ENCODE measurements at places on chromosomes 1 and 21.

GRCh38 chr21:45724345-45724961 is 80.9 kb downstream of the PCBP3 start:
- DNase-seq = no peak

- peak; percentile 53 for DNase-seq
Observed at GRCh38 chr1:193657552-193657951, 471.1 kb upstream of the B3GALT2 start.

GRCh38 chr1:153510984-153511410 is 24.8 kb downstream of the S100A6 start:
- DNase-seq = peak; percentile 66

DNA sequence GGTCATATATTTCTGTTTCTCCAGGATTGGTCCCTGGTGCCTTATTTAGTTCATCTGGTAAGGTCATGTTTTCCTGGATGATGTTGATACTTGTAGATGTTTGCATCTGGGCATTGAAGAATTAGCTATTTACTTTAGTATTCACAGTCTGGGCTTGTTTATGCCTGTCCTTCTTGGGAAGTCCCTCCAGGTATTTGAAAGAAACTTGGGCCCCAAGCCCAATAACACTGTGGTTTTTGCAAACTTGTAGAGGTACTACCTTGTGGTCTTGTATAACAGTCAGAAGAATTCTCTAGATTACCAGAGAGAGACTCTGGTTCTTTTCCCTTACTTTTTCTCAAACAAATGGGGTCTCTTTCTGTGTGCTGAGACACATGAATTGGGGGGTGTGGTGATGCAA is 251.4 kb upstream of the B3GALT2 start:
- DNase-seq = no peak

DNA sequence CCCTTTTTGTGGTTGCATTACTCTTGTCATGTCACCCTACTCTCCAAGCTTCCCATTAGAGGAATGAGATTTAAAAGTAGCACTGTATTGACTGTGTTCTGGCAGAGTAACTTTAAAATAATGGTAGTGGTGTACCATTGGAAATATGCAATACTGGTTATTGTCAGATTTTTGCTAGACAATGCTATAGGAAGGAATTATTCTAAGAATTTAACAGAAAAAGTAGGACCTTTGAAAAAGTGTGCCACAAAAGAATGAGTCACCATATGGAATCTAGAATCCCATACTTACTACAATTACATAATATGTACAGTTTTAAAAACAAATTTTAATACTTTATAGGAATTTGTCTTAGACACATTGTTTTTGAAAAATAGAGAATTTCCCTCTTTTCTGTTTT is 13.8 kb downstream of the MIER1 start:
- DNase-seq = peak; percentile 42

GRCh38 chr1:234713859-234714258 is 103.9 kb upstream of the IRF2BP2 start:
- no peak for DNase-seq

- DNase-seq = no peak
Observed at GRCh38 chr1:108685529-108685928, 6.6 kb upstream of the PRPF38B start.

DNA sequence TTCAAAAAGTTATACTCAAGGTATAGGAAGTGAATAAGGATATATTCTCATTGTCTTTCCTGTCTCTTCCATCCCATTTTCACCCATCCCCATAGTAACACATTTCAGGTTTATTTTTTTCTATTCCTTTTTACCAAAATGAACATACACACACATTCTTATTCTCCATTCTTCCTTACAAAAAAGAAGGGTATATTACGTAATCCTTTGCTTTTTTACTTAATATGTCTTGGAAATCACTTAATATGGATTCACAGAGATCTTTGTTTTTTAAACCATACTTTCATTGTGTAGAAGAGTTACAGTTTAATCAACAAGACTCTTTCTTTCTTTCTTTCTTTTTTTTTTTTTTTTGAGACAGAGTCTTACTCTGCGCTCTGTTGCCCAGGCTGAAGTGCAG is 128.2 kb upstream of the BMP8A start:
- DNase-seq = no peak

DNA sequence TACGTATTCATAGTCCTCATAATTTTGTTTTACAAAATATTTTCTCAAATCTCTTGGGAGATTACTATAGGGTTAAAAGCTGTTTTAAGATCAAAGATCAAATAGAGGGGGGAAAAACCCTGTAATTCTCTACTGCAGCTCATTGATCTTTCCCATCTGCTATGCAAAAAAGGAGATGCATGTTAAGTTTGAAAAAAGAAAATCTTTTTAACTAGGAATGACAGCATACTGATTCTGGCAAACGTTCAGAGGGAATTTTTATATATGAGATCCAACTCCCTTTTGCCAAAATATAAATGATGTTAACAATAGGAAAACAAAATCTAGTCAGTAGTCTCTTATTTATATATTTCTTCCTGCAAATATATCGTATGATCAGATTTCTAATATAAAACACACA is 69.1 kb downstream of the SMYD3 start:
- DNase-seq = no peak

- peak; percentile 55 for DNase-seq
Observed at GRCh38 chr1:23019863-23020625, 776 bp downstream of the KDM1A start.

DNA sequence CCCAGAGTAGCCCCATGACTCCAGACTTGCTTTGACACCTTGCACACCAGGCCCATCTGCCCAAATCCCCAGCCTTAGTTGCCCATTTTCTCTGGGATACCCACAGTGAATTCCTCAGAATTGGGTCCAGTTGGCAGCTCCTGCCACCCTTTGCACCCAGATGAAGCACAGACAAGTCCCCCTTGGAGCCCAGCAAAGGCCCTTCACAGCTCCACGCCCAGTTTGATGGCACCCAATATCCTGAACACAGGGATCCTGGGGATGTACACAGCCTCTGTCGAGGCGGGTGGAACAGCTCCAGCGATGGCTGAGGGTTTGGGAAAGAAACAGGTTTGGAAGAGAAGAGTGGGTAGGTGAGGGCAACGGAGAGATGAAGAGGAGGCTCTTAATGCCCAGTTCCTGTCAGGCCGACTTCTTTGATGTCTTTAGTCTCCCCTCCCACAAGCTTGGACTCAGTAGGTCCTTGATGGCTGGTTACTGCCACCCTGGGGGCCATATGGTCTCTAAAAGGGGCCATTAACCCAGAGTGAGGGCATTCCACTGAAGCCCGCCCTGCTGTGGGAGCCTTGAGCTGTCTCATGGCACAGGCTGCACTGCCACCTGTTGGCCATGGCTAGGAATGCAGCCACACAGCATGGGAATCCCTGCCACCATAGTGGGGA is 21.7 kb downstream of the TMEM53 start:
- DNase-seq = peak; percentile 27

- DNase-seq = no peak
Observed at GRCh38 chr1:55723001-55723400, 507.8 kb upstream of the USP24 start.

- DNase-seq = peak; percentile 94
Observed at GRCh38 chr1:92356956-92357355, 58.1 kb downstream of the RPAP2 start.

GRCh38 chr1:1305300-1306069 is 2.2 kb downstream of the ACAP3 start:
- peak; percentile 70 for DNase-seq

- DNase-seq = no peak
Observed at GRCh38 chr1:40858856-40859416, 3.2 kb downstream of the CITED4 start.

DNA sequence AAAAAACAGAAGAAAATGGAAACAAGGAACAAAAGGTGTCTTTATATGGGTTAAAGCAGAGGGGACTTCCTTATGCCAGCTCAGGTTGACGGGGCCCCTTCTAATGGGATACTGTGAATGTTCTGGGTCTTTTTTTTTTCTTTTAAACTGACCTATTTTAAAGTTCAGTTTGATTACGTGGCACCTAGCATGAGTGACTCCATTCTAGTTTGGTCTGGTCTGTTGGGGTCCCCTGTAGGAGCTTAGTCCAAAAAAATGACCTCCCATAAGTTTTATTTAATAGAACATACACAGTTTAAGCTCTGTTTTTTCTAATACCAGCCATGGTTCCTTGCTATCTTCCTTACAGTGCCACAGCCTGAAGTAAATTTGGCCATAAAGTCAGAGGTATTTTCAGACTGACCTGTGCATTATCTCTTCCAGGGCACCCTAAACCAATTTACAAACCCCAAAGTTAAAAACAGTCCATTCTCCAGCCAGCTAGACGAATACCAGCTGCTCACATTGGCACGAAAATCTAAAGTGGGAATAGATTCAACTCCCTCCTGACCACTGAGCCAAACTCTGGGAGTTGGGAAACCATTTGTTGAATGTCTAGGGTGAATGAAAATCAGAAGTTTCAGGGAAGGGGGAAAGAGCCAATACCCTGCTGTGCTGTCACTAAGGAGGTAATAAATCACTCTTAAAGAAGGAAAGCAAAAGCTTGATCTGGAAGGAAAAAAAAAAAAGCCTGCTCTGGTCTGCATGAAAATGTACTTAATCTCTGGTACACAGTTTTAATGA is 42.4 kb downstream of the AKNAD1 start:
- DNase-seq = no peak

DNA sequence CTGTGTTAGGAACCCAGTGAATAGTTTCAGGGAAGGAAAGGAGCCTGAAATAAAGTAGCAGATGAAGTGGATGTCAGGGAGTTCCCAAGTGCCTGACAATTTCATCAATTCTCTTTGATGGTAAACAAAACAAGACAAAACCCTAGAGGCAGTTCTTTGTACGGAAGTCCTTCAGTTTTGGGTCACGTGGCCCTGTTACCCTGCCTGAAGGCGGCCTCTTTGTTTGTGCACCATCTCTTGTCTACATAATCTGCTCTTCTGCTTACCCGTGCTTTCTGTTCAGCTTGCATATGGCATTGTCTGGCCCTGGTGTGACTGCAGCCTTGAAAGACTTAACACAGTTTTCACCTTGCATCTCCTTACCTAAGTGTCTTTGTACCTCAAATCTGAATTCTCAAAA is 166.7 kb upstream of the DUSP10 start:
- DNase-seq = no peak

- no peak for DNase-seq
Observed at GRCh38 chr1:218219460-218219859, 65.6 kb upstream of the RRP15 start.

GRCh38 chr1:9242338-9242969 is 7.9 kb downstream of the H6PD start:
- peak; percentile 100 for DNase-seq

GRCh38 chr1:27306892-27307761 is 14.8 kb upstream of the TMEM222 start:
- no peak for DNase-seq

DNA sequence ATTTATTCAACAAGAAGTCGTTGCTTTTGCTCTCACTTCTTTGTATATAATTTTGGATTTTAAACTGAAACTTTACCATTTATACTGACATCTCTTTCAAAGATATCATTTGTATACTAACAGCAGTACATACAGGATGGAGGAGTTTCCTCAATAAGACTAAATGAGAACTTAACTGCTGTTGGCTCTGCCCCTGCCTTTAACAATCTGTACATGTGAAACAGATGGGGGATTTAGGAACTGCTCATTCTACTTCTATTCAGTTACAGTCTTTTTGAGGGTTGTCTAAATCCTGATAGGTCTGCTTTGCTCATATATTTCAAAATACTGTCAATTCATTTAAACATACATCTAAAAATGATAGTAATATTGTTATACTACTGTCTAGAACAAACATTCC is 663.2 kb downstream of the ADGRL2 start:
- no peak for DNase-seq

DNA sequence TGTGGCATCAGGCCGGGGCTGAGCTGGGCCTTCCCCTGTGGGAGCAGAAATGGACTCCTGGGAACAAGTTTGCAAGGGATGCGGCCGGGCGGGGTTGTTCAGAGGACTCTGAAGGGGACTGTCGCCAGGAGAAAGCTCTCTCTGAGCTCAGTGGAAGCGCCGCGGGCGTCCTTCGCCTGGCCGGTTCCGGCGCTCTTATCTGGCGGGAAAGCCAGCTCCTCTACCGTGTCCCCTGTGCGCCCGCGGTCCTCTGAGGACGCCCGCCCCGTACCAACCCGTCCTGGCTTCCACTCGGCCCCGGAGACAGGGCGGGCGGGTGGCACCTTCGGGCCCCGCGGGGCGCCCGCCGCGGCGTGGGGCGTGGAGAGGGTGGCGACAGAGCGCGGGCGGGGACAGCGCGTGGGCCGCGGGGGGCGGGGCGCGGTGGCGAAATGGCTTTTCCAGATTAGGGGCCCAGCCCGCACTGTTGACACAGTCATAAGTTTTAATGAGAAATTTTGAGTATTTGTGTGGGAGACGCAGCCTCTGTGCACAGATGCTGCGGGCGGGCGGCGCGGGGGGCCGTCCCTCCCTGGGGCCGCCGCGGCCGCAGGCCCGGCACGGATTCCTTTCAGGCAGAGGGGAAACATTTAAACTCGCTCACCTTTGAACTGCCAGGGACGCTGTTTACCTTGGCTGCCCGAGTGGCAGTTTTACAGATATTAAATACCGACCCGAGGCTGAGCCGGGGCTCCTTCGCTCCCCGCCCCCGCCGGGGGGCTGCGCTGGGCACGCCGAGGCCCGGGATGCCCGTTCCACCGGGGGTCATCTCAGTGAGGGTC is 70.2 kb downstream of the FOXD2 start:
- DNase-seq = peak; percentile 3

- DNase-seq = no peak
Observed at GRCh38 chr1:156925154-156926010, 5.0 kb downstream of the LRRC71 start.

GRCh38 chr21:18384771-18385170 is 18.8 kb downstream of the TMPRSS15 start:
- DNase-seq = peak; percentile 6
